Cortex of kidney (tissue), 1 donor: ENCODE measurements at places on chromosomes 5 and 9.

DNA sequence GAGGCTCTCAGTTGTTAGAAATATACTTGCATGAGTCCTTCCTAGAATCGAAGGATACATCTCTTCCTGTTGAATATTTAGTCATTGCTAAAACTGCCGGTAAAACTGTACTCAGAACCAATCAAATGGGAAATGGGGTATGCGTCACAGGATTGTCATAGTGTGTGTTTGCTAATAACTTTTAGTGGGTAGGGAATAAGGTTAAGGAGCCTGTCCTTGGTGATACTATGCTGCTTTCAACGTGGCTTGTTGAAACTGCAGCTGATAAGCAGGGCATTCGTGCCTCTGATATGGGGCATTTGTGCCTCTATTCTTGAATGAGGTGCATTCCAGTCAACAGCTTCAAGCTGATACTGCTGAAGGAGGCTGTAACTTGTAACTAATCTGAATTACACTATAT lies 26.6 kb downstream of the HABP4 start:
- DNase-seq: no peak

- no peak for DNase-seq
Observed at GRCh38 chr5:6251565-6252102, 126.7 kb downstream of the MED10 start.

DNA sequence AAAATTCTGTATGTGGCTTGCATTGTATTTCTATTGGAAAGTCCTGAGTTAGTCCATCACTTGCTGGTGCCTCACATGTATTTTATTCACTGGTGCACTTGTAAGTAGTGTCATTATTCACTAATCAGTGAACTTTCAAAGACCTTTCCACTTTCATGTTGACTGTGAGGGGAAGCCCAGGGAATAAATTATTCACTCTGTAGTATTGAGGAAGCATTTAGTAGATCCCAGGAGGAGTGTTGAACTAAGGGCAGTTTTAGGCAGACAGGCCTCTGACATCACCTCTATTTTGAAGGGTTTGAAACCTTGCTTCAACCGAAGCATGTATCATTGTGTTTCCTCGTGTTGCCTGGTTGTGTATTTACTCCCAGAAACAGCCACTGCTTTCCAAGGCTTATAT lies 705.4 kb upstream of the RIOK2 start:
- DNase-seq: no peak

GRCh38 chr5:83895860-83896259 lies 175.2 kb upstream of the HAPLN1 start:
- no peak for DNase-seq

DNA sequence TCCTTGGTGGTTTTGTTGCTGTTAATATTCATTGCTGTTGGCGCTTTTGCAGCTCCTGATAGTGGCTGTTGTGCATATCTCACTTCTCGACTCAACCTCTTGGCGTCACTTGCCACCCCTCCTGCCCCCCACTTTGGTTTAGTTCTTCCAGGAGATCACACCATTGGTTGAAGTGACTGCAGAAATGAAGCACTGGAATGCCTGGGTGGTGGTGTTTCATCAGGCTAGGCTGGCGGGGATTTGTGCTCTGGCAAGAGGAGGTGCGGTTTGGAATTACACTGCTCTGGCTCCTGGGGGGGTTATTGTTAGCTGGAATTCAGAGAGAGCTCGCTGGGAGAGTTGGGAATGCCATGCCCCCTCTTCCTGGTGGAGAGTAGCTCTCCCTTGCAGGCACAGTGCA lies 11.5 kb downstream of the PRRC2B start:
- no peak for DNase-seq
